ENCODE measurements at places on chromosomes 16 and 17. TPM values are rescaled to one million over a fixed set of nuclear protein-coding genes. Genes with fewer than 3 reads are reported as not detected.

The NAGS gene
- total RNA-seq, result 1.8 TPM

The KRTAP4-6 gene
- total RNA-seq, result not detected

The ADAD2 gene
- total RNA-seq, result not detected

DNA sequence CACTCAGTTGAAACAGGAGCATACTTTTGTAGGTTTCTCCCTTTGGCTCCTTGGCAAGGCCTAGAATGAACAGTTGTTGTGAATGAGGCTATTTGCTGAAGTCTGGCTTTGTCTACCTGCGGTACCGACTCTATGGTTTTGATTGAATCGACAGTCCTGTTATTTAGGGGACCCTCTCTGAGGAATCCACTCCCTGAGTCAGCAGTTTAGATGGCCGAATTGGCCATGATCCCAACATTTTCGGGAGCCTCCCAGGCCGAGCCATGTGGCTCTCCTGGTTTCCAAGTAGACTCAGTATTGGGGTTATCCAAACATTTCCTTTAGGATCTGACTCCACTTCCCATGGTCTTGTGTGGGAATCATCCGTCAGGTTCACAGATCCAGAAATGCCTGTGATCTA, 394.8 kb upstream of the MAF start:
- H3K27me3 ChIP-seq, result no peaks in the 10 kb centered on the region
- H3K36me3 ChIP-seq, result no peaks in the 10 kb centered on the region
- no peak overlapping the region for H3K4me3 ChIP-seq
- DNase-seq, result no peak
- no peak overlapping the region for H3K27ac ChIP-seq
- H3K4me1 ChIP-seq, result no peaks in the 10 kb centered on the region

DNA sequence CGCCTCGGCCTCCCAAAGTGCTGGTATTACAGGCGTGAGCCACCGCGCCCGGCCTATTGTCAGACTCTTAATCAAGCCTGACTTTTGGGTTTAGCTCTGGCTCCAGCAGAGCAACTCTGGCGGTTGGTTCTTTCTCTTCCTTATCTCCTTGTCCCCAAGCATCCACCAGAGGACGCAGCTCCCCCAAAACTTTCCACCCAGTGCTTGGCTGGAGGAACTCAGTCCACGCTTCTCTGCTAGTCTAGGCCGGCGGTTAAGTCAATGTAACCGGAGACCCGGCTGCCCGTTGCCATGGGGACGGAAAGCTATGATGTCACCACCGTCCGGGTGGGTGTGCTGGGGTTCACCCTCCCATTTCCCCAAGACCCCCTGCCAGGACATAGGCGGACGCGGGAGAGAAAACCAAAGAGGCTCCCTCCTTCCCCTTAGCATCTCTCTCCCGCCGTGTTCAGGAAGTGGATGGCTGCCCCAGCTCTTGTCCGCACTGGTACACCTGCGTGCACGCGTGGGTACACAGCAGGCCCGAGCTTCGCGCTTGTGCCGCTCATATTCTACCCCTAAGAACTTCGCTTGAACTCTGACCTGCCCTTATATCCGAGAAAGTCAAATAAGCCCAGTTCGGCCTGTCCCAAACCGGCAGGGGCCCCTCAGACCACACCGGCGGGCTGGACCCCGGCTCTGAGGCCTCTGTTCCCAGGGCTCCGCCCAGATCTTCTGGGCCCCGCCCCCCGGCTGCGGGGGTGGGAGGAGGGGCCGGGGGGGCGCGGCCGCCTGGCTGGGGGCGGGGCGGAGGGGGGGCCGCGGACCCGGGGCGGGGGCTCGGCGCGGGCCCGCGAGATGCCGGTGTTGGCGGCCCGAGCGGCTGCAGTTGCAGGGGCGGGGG, at the start of gene RND2:
RND2 (plus strand) TSS at position 825 of the 883 bp plus-strand sequence. CDS start 117 bp downstream, outside the sequence.
- peak; percentile 82 for DNase-seq
- no peaks in the 10 kb centered on the region for H3K36me3 ChIP-seq
- peak within 1 kb of the TSS; percentile 64 for H3K27ac ChIP-seq
- H3K4me1 ChIP-seq, result peaks cover 19% of the 10 kb centered on the region
- peaks cover 9% of the 10 kb centered on the region for H3K27me3 ChIP-seq

GRCh38 chr17:34781571-34782108, 179.6 kb downstream of the CCT6B start:
- DNase-seq, result no peak
- H3K27me3 ChIP-seq, result no peaks in the 10 kb centered on the region

DNA sequence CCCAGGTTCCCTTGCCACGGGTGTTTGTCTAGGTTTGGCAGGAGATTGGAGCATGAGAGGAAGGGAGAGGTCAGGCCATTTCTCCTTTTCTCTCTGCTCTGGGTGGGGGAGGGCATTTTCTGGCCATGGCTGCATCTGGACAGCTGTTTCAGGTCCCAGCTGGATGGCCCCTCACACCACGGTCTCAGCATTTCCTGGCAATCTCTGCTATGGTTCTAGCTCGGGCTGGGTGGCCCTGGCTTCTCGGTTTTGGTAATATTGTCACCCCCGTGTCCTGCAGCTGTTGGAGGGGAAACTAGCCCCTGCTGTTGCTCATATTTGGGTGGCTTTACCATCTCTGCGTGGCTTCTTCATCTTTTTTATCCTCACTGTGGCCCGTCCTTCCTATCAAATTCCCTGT, 11.5 kb upstream of the NLRP1 start:
- DNase-seq, result no peak
- no peaks in the 10 kb centered on the region for H3K4me1 ChIP-seq
- no peak overlapping the region for H3K27ac ChIP-seq
- no peak overlapping the region for H3K4me3 ChIP-seq

DNA sequence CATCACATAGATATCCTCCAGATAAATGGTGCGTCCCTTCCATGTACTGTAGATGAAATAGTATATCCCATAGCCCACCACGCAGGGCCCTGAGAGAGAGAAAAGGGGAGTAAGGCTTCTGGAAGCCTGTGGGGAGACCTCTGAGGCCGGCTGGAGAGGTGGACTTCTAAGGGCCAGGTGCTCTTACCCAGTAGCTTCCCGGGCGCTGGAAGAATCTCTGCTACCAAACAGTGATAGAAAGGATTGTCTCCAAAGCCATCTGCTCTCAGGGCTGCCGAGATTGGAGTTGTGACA, 718 bp downstream of the SAT2 start:
- peak overlapping the region; percentile 65 for H3K27ac ChIP-seq
- H3K4me1 ChIP-seq, result peaks cover 11% of the 10 kb centered on the region
- peaks cover 1% of the 10 kb centered on the region for H3K36me3 ChIP-seq

GRCh38 chr17:33204156-33204555, 88.9 kb downstream of the ASIC2 start:
- H3K4me1 ChIP-seq, result no peaks in the 10 kb centered on the region
- no peaks in the 10 kb centered on the region for H3K27me3 ChIP-seq
- no peak for DNase-seq
- no peaks in the 10 kb centered on the region for H3K36me3 ChIP-seq
- no peak overlapping the region for H3K27ac ChIP-seq
- H3K4me3 ChIP-seq, result no peak overlapping the region

GRCh38 chr17:10735251-10735650, 5.4 kb upstream of the TMEM220 start:
- H3K4me1 ChIP-seq, result peaks cover 15% of the 10 kb centered on the region
- no peak overlapping the region for H3K27ac ChIP-seq
- DNase-seq, result no peak
- H3K4me3 ChIP-seq, result no peak overlapping the region
- H3K36me3 ChIP-seq, result no peaks in the 10 kb centered on the region

DNA sequence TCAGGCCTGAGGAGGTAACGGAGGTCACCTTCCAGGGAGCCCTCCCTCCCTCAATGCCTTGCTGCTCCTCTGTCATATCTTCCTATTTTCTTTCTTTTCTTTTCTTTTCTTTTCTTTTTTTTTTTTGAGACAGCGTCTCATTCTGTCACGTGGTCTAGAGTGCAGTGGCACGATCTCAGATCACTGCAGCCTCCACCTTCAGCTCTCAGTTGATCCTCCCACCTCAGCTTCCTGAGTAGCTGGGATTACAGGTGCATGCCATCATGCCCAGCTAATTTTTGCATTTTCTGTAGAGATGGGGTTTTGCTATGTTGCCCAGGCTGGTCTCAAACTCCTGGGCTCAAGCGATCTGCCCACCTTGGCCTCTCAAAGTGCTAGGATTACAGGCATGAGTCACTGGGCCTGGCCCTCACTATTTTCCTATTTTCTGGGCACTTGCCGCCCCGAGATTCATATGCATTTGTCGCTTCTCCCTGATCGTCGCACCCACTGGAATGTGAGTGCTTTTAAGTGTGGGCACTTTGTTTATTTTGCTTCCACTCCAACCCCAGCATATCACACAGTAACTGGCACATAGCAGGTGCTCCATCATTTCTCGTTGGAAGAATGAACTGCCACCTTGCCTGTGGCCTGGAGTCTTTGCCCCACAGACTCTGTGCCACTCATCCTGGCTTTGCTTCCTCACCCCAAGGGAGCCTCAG, 31.7 kb downstream of the CPNE2 start:
- peak overlapping the region; percentile 95 for H3K27ac ChIP-seq
- peak overlapping the region; percentile 16 for H3K4me3 ChIP-seq
- no peak for DNase-seq
- peaks cover 59% of the 10 kb centered on the region for H3K4me1 ChIP-seq
